ENCODE measurements at places on chromosomes 6 and 20.
A peak's percentile ranks its signal among the peaks of the same experiment; 100 is the strongest.

DNA sequence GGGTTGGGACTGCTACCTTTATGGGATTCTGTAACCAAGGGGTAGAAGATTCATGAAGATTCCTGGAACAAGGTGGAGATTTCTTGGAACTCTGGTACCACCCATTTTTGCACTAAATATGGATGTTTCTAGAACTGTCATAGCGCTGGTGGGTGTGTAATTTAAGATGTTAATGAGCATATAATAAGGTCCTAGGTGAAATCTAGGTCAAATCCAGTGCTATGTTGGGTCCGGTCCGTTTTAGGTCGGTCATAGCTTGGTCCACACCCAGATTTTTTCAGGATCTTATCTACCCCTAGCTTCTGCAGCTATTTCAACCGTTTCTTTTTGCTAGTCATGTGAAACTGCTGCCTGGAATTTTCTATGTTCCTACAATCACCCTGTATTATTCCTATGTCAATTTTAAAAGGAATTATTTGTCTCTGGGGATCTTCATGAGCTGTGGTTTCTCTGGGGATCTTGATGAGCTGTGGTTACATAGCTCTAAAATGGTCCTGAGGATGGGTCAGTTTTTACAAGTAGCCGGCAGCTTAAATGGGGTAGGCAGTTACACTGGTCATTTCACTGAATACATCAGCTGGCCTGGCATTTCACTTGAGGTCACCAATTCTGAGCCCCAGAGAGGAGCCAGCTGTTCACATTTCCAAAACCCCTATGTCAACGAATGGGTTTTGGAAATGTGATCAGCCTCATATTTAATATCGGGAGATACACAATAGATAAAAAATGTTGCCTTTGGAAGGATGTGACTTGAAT, 652.3 kb upstream of the FLRT3 start:
- no peak overlapping the region for H3K4me3 ChIP-seq
- H3K4me1 ChIP-seq, result peaks cover 4% of the 10 kb centered on the region
- no peak overlapping the region for H3K27ac ChIP-seq

- no peak overlapping the region for H3K27ac ChIP-seq
- no peaks in the 10 kb centered on the region for H3K27me3 ChIP-seq
- no peak for DNase-seq
- peaks cover 9% of the 10 kb centered on the region for H3K4me1 ChIP-seq
Observed at GRCh38 chr20:16352321-16352720, 220.9 kb downstream of the KIF16B start.

DNA sequence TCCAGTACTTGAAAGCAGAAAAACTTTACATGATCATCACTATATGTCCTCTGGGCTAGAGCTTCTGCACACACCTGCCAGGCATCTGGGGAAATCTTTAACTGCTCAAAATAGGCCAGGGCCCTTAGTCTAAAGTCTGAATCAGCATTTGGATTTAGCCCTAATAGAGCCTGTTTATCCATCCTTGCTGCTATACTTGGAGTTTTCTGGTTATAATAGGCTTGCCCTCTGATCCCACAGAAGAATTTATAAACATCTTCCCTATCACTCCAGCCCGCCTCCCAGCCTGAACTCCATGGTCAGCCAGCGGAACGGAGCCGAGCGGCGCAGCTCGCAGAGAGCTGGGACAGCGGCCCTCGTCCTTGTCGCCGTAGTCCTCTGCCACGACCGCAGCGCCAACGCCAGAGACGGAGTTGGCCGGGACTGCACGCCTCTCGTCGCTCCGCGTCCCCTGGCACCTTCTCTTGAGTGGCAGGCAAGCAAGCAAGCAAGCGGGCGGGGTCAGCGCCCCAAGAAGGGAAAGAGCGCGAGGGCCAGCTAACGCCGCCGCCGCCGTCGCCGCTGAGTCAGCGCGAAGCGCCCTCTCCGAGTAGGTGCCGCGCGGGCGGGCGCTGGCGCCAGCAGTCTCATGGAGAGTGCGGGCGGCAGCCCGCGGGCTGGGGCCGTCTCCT, 25.4 kb upstream of the ASIP start:
- no peaks in the 10 kb centered on the region for H3K4me1 ChIP-seq
- H3K27me3 ChIP-seq, result peaks cover 6% of the 10 kb centered on the region
- peak overlapping the region; percentile 10 for H3K27ac ChIP-seq
- H3K36me3 ChIP-seq, result no peaks in the 10 kb centered on the region
- DNase-seq, result peak; percentile 80
- H3K4me3 ChIP-seq, result peak overlapping the region; percentile 64

GRCh38 chr20:2130683-2131082, 29.1 kb downstream of the STK35 start:
- no peak overlapping the region for H3K4me3 ChIP-seq
- H3K4me1 ChIP-seq, result peaks cover 19% of the 10 kb centered on the region
- no peaks in the 10 kb centered on the region for H3K27me3 ChIP-seq
- H3K27ac ChIP-seq, result no peak overlapping the region
- H3K36me3 ChIP-seq, result peaks cover 7% of the 10 kb centered on the region
- DNase-seq, result no peak

- no peak overlapping the region for H3K27ac ChIP-seq
- no peaks in the 10 kb centered on the region for H3K4me1 ChIP-seq
- no peaks in the 10 kb centered on the region for H3K36me3 ChIP-seq
- H3K4me3 ChIP-seq, result no peak overlapping the region
- no peak for DNase-seq
Observed at GRCh38 chr20:20160520-20160919, 108.2 kb downstream of the CFAP61 start.

DNA sequence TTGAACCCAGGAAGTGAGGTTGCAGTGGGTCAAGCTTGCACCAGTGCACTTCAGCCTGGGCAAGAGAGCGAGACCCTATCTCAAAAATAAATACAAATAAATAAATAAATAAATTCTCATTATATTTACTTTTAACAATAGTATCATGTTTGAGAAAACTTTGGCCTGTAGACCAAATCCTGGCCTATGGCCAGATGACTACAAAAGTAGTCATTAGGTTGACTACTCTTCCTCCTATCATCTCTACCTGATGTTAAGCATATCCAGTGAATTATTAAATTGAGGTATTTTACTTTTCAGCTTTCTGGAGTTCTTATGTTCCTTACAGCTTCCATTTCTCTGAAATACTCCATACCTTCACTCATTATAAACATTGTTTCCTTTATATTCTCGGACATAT, 280.6 kb downstream of the LAMA2 start:
- H3K27me3 ChIP-seq, result no peaks in the 10 kb centered on the region
- H3K4me1 ChIP-seq, result no peaks in the 10 kb centered on the region
- no peak overlapping the region for H3K27ac ChIP-seq
- no peaks in the 10 kb centered on the region for H3K36me3 ChIP-seq

- peak overlapping the region; percentile 100 for H3K27ac ChIP-seq
- peaks cover 33% of the 10 kb centered on the region for H3K4me1 ChIP-seq
- no peaks in the 10 kb centered on the region for H3K27me3 ChIP-seq
- peaks cover 64% of the 10 kb centered on the region for H3K36me3 ChIP-seq
- DNase-seq, result no peak
Observed at GRCh38 chr20:31699801-31700728, 22.6 kb downstream of the BCL2L1 start.

GRCh38 chr20:60100780-60101179, 142.6 kb downstream of the CDH26 start:
- no peak overlapping the region for H3K27ac ChIP-seq
- no peak overlapping the region for H3K4me3 ChIP-seq
- H3K4me1 ChIP-seq, result no peaks in the 10 kb centered on the region
- DNase-seq, result no peak
- peaks cover 15% of the 10 kb centered on the region for H3K27me3 ChIP-seq
- H3K36me3 ChIP-seq, result no peaks in the 10 kb centered on the region

GRCh38 chr6:53377289-53377688, 28.5 kb upstream of the ELOVL5 start:
- no peaks in the 10 kb centered on the region for H3K36me3 ChIP-seq
- H3K27me3 ChIP-seq, result no peaks in the 10 kb centered on the region
- DNase-seq, result no peak
- no peak overlapping the region for H3K27ac ChIP-seq

DNA sequence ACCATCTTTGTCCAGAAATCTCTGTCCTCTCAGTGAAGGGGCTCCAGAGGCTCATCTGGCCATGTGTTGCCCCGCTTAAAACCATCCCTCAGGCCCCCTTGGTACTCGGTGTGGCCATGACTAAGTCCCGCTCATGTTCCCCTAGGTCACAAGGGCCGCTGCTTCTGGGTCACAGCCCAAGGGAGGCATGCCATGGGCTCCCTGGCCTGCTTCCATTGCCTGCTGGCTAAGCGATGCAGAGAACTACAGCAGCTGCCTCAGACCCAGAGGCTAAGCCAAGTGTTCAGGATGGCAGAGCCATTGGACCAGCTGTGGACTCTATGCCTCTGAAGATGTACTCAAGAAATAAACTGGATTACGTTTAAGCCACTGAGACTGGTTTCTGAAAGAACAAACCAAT, 95.5 kb downstream of the ZFP64 start:
- peaks cover 41% of the 10 kb centered on the region for H3K36me3 ChIP-seq
- H3K27me3 ChIP-seq, result no peaks in the 10 kb centered on the region
- no peak for DNase-seq

GRCh38 chr6:106159531-106159940, 73.4 kb downstream of the PRDM1 start:
- H3K27ac ChIP-seq, result peak overlapping the region; percentile 1
- DNase-seq, result peak; percentile 74
- H3K4me1 ChIP-seq, result peaks cover 24% of the 10 kb centered on the region
- H3K27me3 ChIP-seq, result no peaks in the 10 kb centered on the region

- H3K4me3 ChIP-seq, result no peak overlapping the region
- peaks cover 56% of the 10 kb centered on the region for H3K36me3 ChIP-seq
- no peak overlapping the region for H3K27ac ChIP-seq
- no peaks in the 10 kb centered on the region for H3K4me1 ChIP-seq
- H3K27me3 ChIP-seq, result no peaks in the 10 kb centered on the region
Observed at GRCh38 chr6:136148051-136148450, 102.1 kb downstream of the MTFR2 start.

- H3K36me3 ChIP-seq, result no peaks in the 10 kb centered on the region
- DNase-seq, result no peak
- H3K4me3 ChIP-seq, result peak overlapping the region; percentile 43
- peaks cover 20% of the 10 kb centered on the region for H3K4me1 ChIP-seq
- H3K27me3 ChIP-seq, result peaks cover 25% of the 10 kb centered on the region
Observed at GRCh38 chr20:32535953-32536823, 48.9 kb downstream of the NOL4L start.

DNA sequence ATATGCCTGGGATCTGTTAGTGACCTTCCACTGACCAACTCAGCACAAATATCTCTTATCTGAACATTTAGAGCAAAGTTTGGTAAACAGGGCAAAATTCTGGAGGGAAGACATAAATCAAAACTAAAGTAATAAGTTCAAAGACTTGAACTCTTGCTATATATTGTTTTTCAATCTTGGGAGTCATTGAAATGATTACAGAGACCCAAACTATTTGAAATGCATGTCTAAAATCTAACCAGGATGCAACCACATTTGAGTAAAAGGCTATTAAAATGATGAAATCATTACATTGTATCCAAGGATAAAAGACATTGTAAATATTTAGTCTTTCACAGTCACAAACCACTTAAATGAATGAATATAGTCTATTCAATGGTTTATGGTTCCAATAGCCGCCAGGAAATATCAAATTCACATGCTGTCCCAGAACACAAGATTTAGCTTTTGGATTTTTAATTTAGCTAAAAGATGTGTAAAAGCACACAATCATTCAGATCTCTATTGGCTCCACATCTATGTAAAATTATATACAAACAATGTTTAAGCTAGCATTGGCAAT, 256.6 kb upstream of the EPHA7 start:
- peak; percentile 68 for DNase-seq
- H3K4me1 ChIP-seq, result peaks cover 1% of the 10 kb centered on the region
- H3K27ac ChIP-seq, result no peak overlapping the region
- H3K27me3 ChIP-seq, result no peaks in the 10 kb centered on the region
- no peaks in the 10 kb centered on the region for H3K36me3 ChIP-seq

DNA sequence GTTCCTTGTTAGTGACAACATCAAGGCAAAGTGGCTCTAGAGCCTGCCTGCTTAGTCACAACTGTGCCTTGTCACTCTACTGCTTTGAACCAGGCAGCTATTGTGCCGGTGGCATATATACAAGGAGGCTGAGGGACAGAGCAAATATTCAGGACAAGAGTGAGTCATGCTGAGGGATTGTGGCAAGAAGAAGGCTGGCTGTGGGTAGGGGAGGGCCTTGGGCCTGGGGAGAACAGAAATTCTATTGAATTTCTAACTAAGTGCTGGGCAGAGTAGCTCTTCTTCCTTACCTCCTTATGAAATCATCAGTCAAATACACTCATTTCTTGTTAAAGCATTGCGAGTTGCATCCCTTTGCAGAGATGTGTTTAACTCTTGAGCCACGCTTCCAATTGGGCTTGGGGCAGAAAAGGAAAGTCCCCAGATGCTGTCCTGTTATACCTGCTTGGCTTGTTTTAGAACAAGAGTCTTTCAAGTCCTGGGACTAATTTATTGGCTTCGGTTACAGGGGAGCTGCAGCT, 59.7 kb downstream of the PFDN4 start:
- no peak overlapping the region for H3K27ac ChIP-seq
- H3K36me3 ChIP-seq, result no peaks in the 10 kb centered on the region
- no peak for DNase-seq
- no peaks in the 10 kb centered on the region for H3K27me3 ChIP-seq

- H3K27me3 ChIP-seq, result no peaks in the 10 kb centered on the region
- H3K4me1 ChIP-seq, result peaks cover 5% of the 10 kb centered on the region
- H3K27ac ChIP-seq, result no peak overlapping the region
- peaks cover 28% of the 10 kb centered on the region for H3K36me3 ChIP-seq
Observed at GRCh38 chr6:170532867-170533488, 20.1 kb downstream of the PSMB1 start.

- H3K4me1 ChIP-seq, result peaks cover 2% of the 10 kb centered on the region
- no peaks in the 10 kb centered on the region for H3K36me3 ChIP-seq
- peaks cover 47% of the 10 kb centered on the region for H3K27me3 ChIP-seq
- no peak overlapping the region for H3K4me3 ChIP-seq
Observed at GRCh38 chr6:159106627-159107241, 61.9 kb upstream of the TAGAP start.

DNA sequence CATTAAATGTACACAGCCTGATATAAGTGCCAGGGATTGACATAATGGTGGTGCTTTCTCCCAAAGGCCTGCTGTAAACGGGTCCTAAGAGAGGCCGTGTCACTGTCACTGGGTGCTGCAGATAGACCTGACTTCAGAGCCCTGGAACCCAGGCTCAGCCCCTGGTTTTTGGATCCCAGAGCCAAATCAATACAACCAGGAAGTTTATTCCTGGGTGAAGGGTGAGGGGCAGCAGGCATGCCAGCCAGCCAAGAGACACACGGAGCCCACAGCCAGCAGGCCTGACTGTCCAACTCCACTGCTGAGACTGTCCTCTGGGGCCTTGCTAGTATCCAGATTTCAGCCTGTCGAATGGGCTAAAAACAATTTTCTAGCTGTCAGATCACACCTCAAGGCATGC, 12.8 kb upstream of the ARMC12 start:
- H3K27me3 ChIP-seq, result no peaks in the 10 kb centered on the region
- no peak for DNase-seq
- H3K4me3 ChIP-seq, result no peak overlapping the region
- H3K4me1 ChIP-seq, result peaks cover 48% of the 10 kb centered on the region
- no peak overlapping the region for H3K27ac ChIP-seq

- H3K27ac ChIP-seq, result no peak overlapping the region
- peaks cover 55% of the 10 kb centered on the region for H3K27me3 ChIP-seq
- no peak overlapping the region for H3K4me3 ChIP-seq
- H3K36me3 ChIP-seq, result no peaks in the 10 kb centered on the region
- no peak for DNase-seq
Observed at GRCh38 chr20:32984196-32984595, 20.0 kb downstream of the SUN5 start.
